ENCODE measurements at places on chromosomes 5 and 9.

- DNase-seq, result no peak
These were observed 60.5 kb upstream of the EDIL3 start for GRCh38 chr5:84445049-84445685.

GRCh38 chr9:121671612-121672155 is 20.2 kb downstream of the DAB2IP start:
- DNase-seq, result peak; percentile 34

GRCh38 chr5:116379306-116379705 is 195.3 kb downstream of the SEMA6A start:
- DNase-seq, result no peak

GRCh38 chr5:14834062-14834461 is 37.5 kb downstream of the ANKH start:
- DNase-seq, result no peak

- no peak for DNase-seq
These were observed 43.4 kb downstream of the UBE2R2 start for GRCh38 chr9:33860200-33860871.

DNA sequence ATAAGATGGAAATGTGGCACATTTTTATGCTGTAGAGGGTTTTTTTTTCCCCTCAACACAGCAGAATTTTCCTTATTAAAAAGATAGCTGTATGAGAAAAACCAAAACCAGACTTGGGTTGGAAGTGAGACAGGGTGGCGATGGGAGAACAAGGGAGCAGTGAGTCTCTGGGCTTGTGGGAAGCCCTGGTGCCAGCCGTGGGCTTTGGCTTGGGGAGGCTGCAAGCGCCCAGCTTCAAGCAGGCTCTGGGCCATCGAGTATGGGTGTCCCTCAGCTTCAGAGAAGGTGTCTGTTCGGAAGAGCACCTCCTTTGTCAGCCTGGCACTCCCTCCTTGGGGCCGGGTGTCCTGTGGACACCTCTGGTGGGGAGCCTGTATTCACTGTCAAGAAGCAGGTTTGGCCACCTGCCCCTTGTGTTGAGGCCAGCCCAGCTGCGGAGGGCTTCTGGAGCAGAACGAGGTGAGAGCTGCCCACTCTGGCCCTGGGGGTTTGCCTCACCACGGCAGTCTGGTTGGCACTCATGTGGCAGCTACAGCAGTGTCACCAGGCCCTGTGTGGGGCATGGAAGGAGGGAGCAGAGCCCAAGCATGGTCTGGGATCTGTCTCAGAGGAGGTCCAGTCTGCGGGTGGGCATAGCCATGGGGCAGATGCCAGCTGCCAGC is 37.6 kb upstream of the ANGPTL2 start:
- DNase-seq, result no peak

DNA sequence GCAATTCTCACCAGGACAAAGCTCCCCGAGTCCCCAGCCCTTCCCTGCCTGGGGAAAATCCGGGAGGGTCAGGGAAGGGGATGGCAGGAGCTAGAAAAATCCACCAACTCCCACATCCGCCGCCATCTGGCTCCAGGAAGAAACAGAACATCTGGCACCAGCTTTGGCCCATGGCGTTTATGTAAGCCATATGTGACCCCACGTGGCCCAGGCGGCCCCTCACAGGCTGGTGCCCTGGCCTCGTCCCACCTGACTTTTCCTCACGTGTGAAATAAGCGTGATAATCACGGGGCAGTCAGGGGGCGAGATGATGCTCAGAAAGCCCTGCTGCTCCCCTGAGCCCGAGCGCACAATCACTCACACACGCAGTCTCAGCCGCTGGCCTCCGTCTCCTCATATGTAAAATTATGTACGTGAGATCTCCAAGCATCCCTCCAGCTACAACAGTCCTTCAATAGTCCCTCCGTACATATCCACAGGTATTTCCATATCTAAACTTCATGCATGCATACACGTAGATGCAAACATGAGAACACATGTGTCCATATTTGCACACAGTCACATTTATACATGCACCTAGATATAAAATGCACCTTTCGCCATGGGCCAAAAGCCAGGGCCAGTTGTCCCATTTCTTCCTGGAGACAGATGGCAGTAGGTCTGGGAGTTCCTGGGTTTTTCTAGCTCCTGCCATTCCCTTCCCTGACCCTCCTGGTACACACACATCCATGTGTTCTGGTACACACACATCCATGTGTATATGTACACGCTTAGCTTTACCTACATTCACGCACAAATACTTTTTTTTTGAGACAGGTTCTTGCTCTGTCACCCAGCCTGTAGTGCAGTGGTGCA is 28.9 kb downstream of the PLPP7 start:
- no peak for DNase-seq

GRCh38 chr9:74795081-74795480 is 92.6 kb downstream of the TRPM6 start:
- DNase-seq, result no peak

GRCh38 chr5:177440990-177441780 is 5.4 kb upstream of the PRR7 start:
- DNase-seq, result no peak

GRCh38 chr5:172299916-172300439 is 16.4 kb upstream of the UBTD2 start:
- no peak for DNase-seq

- DNase-seq, result no peak
These were observed 151.4 kb upstream of the PAPPA start for GRCh38 chr9:116002181-116002580.

DNA sequence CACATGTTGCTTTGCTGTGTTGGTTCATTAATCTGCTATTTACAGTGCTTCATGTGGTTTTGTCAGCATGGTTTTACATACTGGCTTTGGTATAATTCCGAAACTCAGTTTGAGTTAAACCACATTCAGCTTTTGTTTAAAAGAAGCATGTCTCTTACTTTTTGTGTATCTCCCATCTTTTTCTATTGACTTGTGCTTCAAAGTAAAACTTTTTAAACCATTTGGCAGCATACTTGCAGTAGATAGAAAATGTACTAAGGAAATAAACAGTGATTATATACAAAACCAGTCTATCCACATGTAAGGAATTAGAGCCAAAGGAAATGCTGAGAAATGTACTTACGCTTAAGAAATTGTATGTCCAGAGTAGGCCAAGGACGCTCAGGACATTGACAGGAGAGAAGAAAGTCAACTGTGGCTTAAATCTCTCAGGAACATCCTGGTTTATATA is 286.9 kb downstream of the ARHGEF28 start:
- DNase-seq, result no peak

DNA sequence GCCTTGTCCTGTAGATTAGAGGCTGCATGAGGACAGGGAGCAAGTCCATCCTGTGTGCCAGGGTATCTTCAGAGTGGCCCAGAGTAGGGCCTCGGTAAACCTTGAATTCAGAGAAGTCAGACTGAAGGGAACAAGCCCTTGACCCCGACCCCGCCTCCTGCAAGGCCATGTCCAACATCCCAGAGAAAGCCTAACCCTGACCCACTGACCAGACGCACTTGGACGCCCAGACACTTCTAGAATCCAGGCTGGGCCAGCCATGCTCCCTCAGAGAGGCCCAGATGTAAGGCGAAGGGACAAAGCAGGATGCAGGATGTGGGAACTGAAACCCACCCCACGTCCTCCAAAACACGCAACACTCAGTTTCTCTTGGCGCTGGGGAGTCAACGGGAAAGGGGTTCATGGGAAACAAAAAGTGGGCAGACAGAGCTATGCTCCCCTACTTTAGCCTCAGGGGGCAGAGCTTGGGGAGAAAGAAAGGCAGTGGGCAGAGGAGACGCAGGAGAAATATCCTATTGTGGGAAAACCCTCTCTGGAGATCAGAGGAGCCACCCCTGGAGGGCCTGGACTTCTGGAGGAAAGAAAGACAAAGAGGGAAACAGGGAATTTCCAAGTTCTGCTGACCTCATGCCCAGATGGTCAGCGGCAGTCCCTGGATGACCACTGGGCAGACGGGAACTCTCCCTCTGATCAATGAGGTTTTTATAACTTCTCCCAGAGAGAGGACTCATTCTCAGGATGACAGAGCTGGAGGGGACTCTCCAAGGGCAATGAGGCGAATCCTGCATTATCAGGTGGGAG is 13.0 kb downstream of the TNIP1 start:
- DNase-seq, result no peak

DNA sequence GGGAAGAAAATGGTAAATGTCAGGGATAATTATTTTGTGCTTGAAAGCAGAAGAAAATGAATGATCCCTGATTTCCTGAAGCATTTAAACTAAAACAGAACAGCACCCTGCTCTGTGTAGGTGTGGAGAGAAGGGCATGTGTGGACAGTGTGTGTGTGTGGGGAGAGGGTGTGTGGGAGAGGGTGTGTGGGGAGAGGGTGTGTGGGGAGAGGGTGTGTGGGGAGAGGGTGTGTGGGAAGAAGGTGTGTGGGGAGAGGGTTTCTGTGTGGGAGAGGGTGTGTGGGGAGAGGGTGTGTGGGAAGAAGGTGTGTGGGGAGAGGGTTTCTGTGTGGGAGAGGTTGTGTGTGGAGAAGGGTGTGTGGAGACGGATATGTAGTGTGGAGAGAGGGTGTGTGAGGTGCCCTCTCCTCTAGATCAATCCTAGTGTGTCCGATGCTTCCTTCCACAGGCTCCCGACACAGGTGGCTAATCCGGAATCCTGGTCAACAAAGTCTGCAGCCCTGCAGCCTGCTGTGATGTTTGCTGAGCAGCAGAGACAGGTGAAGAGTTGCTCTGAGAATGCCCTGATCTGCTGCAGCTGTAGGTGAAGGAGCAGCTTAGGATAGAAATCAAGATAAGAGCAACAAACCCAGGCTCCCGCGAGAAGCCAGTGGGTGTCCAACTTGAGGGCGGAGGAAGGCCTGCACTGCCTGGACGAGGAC is 15.5 kb downstream of the IRX4 start:
- DNase-seq, result no peak

DNA sequence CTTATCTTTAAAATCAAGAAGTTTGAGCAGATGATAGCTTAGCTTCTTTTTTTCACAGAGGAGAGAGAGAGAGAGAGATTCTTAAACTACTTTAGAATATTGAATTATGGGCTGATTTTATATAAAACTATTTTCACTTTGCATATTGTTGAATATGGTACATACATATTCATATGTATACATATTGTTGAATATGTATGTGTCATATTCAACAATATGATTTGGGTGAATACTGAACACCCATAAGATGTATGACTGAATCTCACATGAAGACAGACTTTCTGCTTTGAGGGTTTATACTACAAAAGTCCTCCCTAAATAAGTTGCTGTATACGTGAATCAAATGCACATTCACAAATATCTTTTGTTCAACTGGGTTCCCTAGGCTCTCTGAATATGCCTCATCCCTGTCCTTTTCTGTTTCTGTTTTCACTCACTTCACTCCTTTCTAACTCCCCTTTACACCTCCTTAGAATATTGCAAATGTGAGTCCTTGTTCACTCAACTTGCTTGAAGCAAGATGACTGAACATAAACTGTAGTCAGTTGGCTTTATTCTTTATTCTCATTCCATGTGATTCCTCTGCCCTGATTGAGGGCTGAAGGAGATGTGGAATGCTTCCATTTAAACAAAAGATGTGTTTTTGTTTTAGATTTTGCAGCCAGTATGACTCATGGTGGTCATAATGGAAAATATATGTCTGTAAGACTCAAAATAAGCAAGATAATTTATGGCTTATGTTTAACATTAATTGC is 225.4 kb upstream of the DAB2 start:
- no peak for DNase-seq

DNA sequence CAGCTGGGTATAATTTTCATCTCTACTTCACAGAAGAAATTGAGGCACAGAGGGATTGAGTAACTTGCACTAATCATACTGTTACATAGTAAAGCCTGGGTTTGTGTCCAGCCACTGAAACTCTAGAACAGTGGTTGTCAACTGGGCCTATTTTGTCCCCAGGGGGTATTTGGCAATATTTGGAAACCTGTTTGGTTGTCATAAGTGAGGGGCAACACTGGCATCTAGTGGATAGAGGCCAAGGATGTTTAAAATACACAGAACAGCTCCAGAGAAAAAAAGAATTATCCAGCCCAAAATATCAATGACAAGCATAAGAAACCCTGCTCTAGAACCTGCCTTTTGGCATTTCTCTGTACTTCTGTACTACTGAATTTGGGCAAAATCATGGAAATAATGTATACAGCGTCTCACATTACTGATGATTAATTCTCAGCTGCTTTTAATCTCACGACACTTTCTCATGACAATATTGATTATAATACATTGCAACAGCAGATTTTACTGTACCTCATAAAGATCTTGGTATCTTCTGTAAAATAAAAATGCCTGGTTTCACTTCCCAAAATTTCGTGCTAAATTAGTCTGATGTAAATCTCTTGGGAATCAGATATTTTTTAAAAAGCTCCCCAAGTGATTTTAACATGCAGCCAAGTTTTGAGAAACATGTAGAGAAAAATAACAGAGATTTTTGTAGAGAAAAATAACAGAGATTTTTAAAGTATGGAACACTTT is 112.7 kb downstream of the RORB start:
- no peak for DNase-seq

- DNase-seq, result no peak
These were observed 350.2 kb upstream of the PDE4D start for GRCh38 chr5:60243713-60244112.

- no peak for DNase-seq
These were observed 47.1 kb upstream of the MATR3 start for GRCh38 chr5:139246394-139246793.

DNA sequence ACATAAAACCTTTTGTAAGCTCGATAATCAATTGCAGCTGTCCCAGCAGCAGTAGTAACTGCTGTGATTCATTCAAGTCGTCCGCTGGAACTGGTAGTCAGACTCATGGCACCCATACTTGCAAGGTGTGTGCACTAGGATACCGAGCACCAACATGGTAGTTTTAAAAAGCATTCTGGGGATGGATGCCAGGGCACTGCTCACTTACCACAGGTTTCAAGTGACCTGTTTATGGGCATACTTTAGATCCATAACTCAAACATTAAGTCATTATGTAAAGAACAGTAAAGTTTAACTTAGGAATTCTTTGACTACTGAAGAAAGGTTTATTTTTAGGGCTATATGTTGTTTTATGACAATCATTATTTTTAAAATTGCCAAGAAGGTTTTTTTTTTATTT is 2277.6 kb downstream of the MAT2B start:
- DNase-seq, result no peak

DNA sequence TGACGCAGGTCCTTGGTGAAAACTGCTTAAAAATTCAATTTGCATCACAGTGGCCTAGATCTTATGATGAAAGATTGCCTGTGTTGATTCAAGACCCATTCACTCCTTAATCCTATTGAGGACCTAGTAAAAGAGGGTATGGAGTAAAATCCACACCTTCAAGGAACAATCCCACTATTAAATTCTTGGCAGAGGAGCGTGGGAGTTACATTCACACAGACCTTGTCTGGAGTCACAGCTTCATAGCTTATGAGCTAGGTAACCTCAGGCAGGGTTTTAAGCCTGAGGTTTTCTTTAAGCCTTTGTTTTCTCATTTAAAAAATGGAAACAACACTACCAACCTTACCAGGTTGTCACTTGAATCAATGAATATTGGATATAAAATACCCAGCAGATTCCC is 566.5 kb upstream of the ZNF462 start:
- DNase-seq, result no peak
